Keratinocyte (primary cell): ENCODE measurements at places on chromosomes 16 and 17.

GRCh38 chr17:27414271-27414670, 42.0 kb upstream of the KSR1 start:
- no peaks in the 10 kb centered on the region for H3K27me3 ChIP-seq
- no peaks in the 10 kb centered on the region for H3K36me3 ChIP-seq

GRCh38 chr17:28469376-28469775, 4.1 kb upstream of the SLC13A2 start:
- no peaks in the 10 kb centered on the region for H3K4me1 ChIP-seq
- no peaks in the 10 kb centered on the region for H3K36me3 ChIP-seq
- no peak overlapping the region for H3K4me3 ChIP-seq
- DNase-seq = no peak
- peaks cover 19% of the 10 kb centered on the region for H3K27me3 ChIP-seq

- H3K4me1 ChIP-seq = peaks cover 11% of the 10 kb centered on the region
- no peak for DNase-seq
Measured at GRCh38 chr17:45160447-45161287, 1.0 kb upstream of the HEXIM2 start.

DNA sequence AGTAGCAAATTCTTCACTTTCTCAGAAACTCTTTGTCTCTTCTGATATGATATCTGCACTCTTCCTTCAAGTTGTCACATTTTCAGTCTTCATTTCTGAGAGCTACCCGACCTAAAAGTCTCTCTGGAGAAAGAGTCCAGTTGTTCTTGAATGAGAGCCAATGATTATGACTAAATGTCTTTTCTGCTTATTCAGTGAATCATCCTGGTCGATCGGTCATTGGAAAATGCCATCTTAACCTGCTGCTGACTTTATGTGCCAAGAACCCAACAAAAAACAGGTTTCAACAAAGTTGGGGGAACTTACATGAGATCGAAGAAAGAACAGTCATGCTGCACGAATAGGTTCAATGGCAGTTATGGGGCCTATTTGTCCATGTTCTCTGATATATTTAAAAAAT, 15.9 kb downstream of the SOX9 start:
- no peak overlapping the region for H3K27ac ChIP-seq
- peaks cover 6% of the 10 kb centered on the region for H3K27me3 ChIP-seq
- no peak for DNase-seq
- no peak overlapping the region for H3K4me3 ChIP-seq
- no peaks in the 10 kb centered on the region for H3K36me3 ChIP-seq
- H3K4me1 ChIP-seq = peaks cover 10% of the 10 kb centered on the region

- DNase-seq = no peak
- peaks cover 26% of the 10 kb centered on the region for H3K36me3 ChIP-seq
- H3K4me3 ChIP-seq = no peak overlapping the region
- no peak overlapping the region for H3K27ac ChIP-seq
- peaks cover 12% of the 10 kb centered on the region for H3K4me1 ChIP-seq
Measured at GRCh38 chr17:47975189-47975822, 4.4 kb downstream of the CDK5RAP3 start.

DNA sequence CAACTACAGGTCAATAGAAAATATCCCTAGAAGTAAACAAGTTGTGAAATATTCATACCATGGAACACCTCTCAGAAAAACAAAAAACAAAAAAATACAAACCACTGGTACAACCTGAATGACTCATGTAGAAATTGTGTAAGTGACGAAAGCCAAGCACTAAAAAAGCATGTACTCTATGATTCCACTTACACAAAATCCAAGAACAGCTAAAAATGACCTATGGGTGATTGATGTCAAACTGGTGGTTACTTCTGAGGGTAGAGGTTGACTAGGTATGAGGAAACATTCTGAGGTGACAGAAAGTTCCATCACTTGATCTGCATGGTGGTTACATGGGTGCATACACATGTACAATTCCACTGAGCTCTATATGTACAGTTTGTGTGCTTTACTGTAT, 31.1 kb downstream of the DHRS7C start:
- H3K27me3 ChIP-seq = no peaks in the 10 kb centered on the region
- H3K36me3 ChIP-seq = no peaks in the 10 kb centered on the region
- no peak overlapping the region for H3K4me3 ChIP-seq
- no peaks in the 10 kb centered on the region for H3K4me1 ChIP-seq

DNA sequence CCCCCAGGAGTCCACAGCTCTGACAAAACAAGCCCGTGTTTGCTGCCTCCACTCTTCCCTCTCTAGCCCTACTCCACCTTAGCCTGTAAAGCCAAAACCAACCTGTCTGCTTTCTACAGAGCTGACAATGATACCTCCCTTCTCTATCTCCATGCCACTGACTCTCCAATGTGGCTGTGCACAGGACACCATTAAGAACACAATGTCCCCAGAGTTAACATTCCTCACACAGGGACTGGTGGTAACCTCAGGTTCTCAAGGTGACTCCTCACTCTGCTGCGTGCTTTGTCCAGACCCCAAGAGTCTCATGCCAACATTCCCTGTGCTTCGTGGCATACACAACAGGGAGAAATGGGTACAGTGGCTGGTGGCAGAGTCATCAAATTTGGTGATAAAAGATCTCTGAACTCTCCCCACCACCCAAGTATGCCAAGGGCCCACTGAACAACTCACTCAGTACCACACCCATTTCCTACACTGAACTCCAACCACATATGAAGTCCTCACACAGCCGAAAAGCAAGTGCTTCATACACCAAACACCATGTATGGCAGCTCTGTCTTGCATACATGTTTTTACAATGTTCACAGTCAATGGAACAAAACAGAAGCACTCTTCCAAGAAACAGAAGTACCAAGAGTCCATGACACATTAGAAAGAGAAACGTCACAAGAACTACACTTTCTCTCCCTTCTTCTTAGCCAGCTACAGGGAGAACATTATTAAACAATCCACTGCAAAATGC, 21.1 kb downstream of the CSNK2A2 start:
- H3K27ac ChIP-seq = no peak overlapping the region
- DNase-seq = no peak
- H3K36me3 ChIP-seq = peaks cover 20% of the 10 kb centered on the region
- no peaks in the 10 kb centered on the region for H3K4me1 ChIP-seq

- no peak for DNase-seq
- H3K36me3 ChIP-seq = no peaks in the 10 kb centered on the region
- no peaks in the 10 kb centered on the region for H3K27me3 ChIP-seq
- H3K4me1 ChIP-seq = peaks cover 10% of the 10 kb centered on the region
Measured at GRCh38 chr16:58389724-58390123, 2.5 kb upstream of the GINS3 start.

- no peaks in the 10 kb centered on the region for H3K36me3 ChIP-seq
- no peaks in the 10 kb centered on the region for H3K4me1 ChIP-seq
- no peak overlapping the region for H3K27ac ChIP-seq
Measured at GRCh38 chr17:83153681-83154310, 74.4 kb downstream of the METRNL start.

DNA sequence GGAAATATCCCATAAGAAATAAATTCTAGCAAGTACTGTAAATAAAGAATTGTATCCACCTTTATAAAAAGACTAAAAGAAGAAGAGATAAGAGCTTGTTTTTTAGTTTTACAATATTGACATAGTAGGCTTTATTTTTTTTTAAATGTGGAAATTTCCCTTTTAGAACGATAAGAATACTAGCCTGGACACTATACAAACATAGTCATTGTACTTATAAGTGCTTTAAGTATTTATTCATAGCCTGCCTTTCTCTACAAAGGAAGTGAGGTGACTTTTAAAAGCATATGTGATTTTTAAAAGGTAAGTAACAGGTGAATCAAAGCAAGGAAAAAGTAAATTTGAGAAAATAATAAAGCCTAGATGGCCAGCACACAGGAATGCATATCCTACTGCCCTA, 17.7 kb downstream of the TOX3 start:
- no peak overlapping the region for H3K4me3 ChIP-seq
- no peaks in the 10 kb centered on the region for H3K36me3 ChIP-seq
- H3K4me1 ChIP-seq = no peaks in the 10 kb centered on the region
- no peaks in the 10 kb centered on the region for H3K27me3 ChIP-seq
- H3K27ac ChIP-seq = no peak overlapping the region
- no peak for DNase-seq

- no peak overlapping the region for H3K4me3 ChIP-seq
- no peak overlapping the region for H3K27ac ChIP-seq
- DNase-seq = no peak
- H3K4me1 ChIP-seq = peaks cover 28% of the 10 kb centered on the region
- no peaks in the 10 kb centered on the region for H3K36me3 ChIP-seq
Measured at GRCh38 chr17:50844117-50844700, 8.8 kb downstream of the WFIKKN2 start.

- no peaks in the 10 kb centered on the region for H3K4me1 ChIP-seq
- DNase-seq = no peak
- H3K27me3 ChIP-seq = no peaks in the 10 kb centered on the region
Measured at GRCh38 chr16:79480056-79480455, 120.5 kb downstream of the MAF start.
